ENCODE measurements at places on chromosomes 16 and 17.
A peak's percentile ranks its signal among the peaks of the same experiment; 100 is the strongest.

DNA sequence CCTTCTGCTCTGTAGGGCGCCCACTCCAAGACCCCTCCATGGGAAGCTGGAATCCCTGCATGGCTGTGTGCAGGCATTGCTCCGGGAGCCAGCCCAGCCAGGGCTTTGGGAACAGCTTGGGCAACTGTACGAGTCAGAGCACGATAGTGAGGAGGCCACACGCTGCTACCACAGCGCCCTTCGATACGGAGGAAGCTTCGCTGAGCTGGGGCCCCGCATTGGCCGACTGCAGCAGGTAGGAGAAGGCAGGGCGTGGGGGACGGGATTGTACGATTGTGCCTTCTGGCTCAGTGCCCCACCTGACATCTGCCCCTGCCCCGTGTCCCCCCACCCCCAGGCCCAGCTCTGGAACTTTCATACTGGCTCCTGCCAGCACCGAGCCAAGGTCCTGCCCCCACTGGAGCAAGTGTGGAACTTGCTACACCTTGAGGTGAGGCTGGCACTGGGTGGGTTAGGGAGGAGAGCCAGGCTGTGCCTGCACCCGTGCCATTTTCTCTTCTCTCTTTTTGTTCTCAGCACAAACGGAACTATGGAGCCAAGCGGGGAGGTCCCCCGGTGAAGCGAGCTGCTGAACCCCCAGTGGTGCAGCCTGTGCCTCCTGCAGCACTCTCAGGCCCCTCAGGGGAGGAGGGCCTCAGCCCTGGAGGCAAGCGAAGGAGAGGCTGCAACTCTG, 8.7 kb upstream of the TMEM88 start:
- no peak for DNase-seq

- DNase-seq: no peak
Observed at GRCh38 chr16:71536752-71537499, 10.7 kb downstream of the CHST4 start.

GRCh38 chr16:85428168-85428898, 184.8 kb upstream of the GSE1 start:
- DNase-seq: peak; percentile 42

GRCh38 chr16:30439720-30440348, 5.8 kb downstream of the SEPHS2 start:
- no peak for DNase-seq

DNA sequence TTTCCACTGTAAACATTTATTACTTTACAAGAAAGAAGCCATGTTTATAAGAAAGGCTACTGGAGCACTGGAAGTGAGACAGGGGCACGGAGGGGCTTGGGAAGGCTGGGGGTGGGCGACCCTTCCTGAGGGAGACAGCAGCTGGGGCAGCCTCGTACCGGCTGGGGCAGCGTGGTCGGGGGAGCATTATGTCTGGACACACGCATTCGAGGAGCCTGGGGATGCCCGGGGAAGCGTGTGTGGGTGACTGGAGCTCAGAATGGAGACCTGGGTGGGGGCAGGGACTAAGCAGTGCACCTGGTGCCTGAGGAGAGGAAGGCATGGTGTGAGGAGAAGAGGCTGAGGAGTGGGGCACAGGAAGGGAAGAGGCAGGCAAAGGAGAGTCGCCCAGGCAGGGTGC, 64.5 kb downstream of the SRCIN1 start:
- no peak for DNase-seq

GRCh38 chr17:27265333-27265732, 28.6 kb upstream of the WSB1 start:
- DNase-seq: no peak

GRCh38 chr17:53032861-53033271, 789.9 kb upstream of the KIF2B start:
- DNase-seq: no peak

GRCh38 chr16:48394355-48394703, 9.1 kb upstream of the SIAH1 start:
- DNase-seq: no peak

GRCh38 chr16:86748652-86749051, 170.3 kb downstream of the FOXL1 start:
- DNase-seq: no peak

- DNase-seq: no peak
Observed at GRCh38 chr16:6258056-6258455, 1074.6 kb upstream of the RBFOX1 start.

- no peak for DNase-seq
Observed at GRCh38 chr16:46762583-46762982, 14.4 kb upstream of the MYLK3 start.

- DNase-seq: no peak
Observed at GRCh38 chr17:9522074-9522473, 53.5 kb downstream of the STX8 start.

- no peak for DNase-seq
Observed at GRCh38 chr16:57277586-57277985, 6.9 kb downstream of the PLLP start.

DNA sequence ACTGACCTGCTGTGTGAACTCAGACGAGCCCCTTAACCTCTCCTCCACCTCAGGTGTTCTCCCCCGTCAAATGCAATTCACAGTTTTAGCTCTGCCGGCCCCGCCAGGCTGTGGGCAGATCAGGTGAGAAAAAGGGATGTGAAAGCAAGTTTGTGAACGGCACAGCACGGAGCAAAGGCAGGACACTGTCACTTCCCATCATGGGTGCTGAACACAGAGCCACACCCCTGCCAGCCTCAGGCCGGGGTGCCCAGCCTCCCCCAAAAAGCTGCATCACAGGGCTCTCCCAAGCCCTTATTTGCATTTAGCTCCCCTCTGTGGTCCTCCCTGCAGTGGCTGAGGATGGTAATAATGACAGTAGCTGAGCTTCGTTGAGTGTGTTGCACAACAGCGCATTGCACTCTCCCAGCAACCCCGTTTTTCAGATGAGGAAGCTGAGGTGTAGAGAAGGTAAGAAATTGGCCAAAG, 88.8 kb upstream of the TNRC6C start:
- DNase-seq: no peak
